ENCODE measurements at places on chromosomes 7 and 10. TPM values are rescaled to one million over a fixed set of nuclear protein-coding genes. Genes with fewer than 3 reads are reported as not detected.

- no peak for DNase-seq
These were observed 230.1 kb upstream of the PRPS1L1 start for GRCh38 chr7:18257711-18258110.

DNA sequence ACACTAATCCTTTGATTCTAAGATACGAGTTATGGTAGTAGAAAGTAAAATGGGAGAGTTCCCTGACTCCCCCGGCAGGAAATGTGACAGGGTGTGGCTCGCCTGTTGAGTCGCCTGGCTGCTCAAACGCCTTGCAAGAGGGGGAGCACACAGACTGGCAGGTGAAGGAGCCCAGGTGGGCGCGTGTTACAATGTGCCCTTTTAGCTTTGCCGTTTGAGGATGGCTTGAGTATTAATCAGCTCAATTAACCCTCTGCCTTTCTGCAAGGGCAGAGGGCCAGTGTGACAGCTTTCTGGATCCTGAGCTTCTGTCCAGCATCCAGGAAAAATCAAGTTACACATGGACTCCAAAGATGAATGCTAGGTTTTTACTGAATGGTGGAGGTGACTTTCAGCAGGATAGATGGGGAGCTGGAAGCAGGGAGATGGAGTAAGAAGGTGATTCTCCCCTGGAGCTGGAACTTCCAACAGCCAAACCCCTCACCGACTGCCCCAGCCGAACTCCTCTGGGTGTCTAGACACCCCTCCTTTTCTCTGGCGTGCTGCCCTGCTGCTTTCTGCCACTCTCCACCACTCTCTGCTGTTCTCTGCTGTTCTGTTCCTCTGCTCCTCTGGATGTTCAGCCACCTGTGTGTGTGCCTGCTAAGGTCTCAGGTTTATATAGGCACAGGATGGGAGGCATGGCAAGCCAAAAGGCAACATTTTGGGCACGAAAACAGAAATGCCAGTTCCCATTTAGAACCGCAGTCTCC, 548.8 kb upstream of the KCND2 start:
- DNase-seq = no peak

GRCh38 chr10:117167789-117168674, 29.3 kb upstream of the KCNK18 start:
- peak; percentile 73 for DNase-seq

DNA sequence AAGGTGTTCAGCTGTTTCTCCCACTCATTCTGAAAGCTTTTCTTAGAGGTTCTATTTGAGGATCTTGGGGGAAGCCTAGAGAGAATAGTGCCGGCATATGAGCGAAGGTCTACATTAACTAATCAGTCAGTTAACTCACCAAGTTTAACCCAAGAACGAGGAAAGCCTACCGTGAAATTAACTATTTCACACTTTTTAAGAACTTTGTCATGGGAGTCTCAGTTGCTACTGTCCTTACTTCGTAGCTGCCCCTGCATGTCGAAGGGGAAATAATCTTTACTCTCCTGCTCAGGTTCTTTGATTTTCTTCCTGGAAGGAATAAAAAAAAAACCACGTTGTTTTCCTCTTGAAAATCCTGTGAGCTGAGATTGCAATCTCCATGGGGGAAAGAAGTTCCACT, 115.1 kb downstream of the FRMD4A start:
- DNase-seq = no peak

DNA sequence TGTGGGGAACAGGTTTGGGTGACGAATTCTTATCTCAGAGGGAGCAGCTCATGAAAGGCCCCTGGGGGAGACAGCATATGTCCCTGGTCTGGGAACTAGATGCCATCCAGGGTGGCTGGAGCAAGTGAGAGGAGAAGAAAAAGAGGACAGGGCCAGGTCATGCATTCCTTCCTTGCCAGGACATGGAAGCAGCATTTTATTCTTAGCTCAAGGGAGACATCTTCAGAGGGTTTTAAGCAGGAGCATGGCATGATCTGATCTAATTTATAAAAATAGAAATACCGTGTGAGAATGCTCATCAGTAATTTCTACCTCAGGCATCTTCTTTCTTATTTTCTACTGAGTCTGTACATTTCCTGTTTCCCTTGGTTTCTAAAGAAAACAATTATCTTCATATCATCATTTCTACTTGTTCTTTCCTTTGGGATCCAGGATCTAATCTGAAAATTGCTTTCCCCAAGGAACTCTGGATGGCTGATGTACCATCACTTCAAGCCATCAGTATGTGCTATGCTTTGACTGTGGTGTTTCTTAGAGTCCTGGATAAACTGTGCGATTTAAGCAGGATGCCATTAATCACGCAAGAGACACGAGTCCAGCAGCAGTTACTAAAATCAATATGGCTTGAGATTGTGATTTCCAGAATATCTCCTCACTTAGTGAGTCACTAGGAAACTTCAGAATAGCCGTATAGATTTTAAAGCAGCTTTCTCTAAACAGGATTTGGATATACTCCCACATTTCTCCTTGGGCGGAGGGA, 386.2 kb downstream of the GALNT17 start:
- DNase-seq = no peak

- DNase-seq = no peak
These were observed 181.5 kb upstream of the PLXNA4 start for GRCh38 chr7:132757783-132758182.

GRCh38 chr7:33773053-33773452, 132.3 kb upstream of the BMPER start:
- no peak for DNase-seq

- peak; percentile 62 for DNase-seq
These were observed 73.3 kb downstream of the PRPF18 start for GRCh38 chr10:13659887-13660550.

- no peak for DNase-seq
These were observed 399.7 kb upstream of the ETV1 start for GRCh38 chr7:14389181-14389591.

Gene TEX47
- total RNA-seq = not detected

DNA sequence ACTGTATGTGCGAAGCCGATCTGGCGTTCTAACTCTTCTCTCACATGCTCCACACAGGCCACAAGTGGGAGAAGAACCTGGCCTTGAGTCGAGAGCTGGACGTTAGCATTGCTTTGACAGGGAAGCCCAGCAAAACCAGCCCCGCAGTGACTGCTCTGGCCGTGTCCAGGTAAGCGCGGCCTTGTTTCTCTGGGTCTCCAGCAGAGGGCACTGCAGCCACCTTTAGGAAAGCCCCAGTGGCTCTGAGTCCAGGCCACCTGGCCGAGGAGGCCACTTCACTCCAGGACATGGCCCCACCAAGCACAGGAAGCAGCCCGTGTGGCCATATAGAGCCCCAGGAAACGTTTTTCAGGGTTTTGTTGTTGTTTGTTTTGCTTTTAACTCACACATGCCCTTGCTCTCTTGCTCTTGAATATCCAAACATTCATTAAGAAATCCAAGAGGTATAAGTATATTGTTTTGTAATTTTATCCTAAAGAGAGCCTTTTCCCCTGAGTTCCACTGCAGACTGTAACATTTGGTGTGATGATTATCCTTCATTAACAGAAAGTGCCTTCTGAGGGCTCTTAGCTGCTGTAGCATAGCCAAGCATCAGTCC, 41.8 kb upstream of the LRRC18 start:
- DNase-seq = peak; percentile 70

Gene GOLGA7B
- total RNA-seq = 0.06 TPM

- DNase-seq = no peak
These were observed 429.7 kb downstream of the ARL4A start for GRCh38 chr7:13117103-13117502.

Measured in right lobe of liver (tissue), 6 donors.